Cortex of kidney (tissue), 1 donor: ENCODE measurements at places on chromosomes 2 and 18.

DNA sequence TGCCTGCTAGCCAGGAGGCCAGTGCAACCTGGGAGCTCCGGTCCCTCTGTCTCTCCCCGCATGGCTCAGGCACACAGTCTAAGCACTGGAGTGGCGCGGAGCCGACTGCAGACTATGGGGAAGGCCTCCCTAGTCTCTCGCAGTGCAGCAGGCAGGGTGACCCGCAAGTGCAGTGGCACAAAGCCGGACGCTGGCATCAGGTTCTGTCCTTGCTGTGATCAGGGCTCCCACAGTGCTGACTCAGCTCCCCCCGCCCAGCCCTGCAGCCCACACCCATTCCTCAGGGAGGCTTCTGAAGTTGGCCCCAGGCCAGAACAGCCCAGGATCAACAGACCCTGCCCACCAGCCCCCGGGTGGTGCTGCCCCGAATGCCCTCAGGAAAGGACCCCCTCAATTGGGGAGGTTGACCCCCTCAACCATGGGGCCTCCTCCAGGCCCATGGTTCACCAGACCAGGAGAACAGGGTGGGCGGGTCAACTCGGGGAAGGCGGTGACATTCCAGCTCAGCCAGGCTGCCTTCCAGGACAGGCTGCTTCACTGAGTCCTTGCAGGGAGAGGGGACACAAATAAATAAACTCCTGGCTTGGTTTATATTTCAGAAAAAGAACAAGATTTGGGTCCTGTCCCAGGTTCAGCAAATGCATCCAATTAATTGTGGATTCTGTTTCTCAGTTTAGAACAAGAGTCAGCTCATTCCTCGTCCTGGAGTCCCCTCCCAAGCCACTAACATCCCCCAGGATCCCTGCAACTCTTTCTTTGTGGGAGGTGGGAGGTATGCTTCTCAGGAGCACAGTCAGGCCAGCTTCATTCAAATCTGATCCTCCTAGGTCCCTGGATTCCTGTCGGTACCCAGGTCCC, 12.2 kb downstream of the BIN1 start:
- DNase-seq = no peak

DNA sequence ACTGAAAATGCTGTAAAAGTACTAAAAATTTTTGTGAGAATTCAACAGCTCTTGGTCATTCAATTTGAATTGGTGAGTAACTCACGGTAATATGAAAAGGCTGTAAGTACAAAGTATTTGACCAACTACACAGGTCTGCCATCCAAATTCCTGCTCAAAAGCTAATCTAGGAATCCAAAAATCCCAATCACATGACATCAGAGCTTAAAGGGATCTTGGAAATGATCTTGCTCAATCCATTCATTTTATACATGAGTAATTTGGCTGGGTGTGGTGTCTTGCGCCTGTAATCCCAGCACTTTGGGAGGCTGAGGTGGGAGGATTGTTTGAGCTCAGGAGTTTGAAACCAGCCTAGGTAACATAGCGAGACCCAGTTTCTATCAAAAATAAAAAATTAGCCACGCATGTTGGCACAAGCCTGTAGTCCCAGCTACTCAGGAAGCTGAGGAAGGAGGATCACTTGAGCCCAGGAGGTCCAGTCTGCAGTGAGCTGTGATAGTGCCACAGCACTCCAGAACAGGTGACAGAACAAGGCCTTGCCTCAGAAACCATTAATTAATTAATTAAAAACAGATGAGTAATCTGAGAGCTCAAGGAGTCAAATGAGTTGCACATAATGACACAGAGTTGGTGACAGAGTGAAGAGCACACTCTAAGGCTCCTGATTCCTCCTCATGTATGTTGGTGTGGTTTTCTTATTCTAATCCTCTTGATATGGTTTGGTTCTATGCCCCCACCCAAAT, 19.8 kb downstream of the SPIRE1 start:
- DNase-seq = no peak

DNA sequence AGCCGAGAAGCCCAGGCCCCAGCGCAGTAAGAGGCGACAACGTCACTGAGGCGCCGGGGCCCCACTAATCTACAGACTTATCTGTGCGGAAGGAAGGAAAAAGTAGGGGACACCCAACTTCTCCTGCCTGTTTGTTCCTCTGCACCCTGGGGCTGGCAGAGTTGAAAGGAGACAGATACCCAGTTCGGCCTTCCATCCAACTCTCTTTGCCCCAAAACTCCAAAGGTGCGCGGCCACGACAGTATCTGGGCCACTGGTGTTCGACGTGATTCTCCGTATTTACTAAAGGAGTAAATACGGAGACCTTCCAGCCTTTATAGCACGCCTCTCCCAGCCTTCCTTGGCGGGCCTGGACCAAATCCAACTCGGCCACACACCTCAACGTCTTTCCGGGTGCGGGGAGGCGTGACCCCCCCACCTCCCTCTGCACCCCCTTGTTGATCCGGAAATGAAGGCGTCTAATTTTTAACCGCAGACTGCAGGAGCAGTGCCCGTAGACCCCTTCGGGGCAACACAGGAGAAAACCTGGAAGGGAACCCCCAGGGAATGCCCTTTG, 1.6 kb downstream of the SMAD7 start:
- DNase-seq = no peak

DNA sequence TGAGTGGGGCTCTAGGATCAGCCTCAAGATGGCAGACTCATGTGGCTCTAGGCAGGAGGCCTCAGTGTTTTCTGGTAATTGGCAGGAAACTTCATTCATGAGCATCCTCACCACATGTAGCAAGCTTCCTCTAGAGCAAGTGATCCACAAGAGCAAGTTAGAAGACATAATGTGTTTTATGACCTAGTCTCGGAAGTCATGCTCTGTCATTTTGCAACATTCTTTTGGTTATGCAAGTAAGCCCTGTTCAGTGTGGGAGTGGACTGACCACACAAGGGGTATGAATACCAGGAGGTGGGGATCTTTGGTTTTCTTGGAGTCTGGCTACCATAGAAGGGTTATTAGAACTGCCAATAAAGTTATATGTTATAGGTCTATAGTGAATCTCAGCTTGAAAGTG, 66.8 kb upstream of the STK39 start:
- DNase-seq = no peak
